Stimulated activated CD4-positive, alpha-beta T cell treated with anti-CD3 and anti-CD28 coated beads, Interleukin-15, amount 100 ng/mL, for 48 hours (primary cell): ENCODE measurements at places on chromosomes 5 and 9.

DNA sequence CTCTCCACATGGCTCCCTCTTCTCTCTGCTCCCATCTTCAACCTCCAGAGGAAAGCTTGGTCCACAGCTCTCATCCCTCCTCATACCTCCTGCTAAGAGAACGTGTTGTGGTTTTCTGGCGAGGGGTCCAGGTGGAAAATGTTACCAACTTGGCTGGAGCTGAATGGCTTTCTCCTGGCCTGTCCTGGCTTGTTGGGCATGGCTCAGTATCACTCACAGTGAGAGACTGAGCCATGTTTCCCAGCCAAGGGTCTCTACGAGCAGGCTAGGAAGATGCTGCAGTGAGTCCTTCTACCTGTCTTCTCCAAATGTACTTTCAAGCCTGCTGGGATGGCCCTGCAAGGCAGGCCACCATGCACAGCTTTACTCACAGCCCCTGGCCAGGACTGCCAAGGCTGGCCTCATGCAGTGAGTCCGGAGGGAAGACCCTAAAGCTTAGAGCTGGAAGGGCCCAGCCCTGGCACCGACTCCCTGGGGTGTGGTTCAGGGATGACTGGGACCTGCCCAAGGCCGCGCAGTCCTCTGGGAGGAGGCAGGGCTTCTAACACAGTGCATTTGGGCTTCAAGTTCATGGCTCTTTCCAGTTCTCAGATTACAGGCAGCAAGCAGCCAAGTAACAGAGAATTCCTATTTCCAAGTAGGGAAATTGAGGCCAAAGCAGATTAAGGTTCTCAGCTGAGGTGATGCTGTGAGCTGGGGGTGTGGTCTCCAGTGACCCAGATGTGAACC is 59.5 kb downstream of the COL27A1 start:
- DNase-seq = no peak

- no peak for DNase-seq
These were observed 123.0 kb downstream of the GALNT10 start for GRCh38 chr5:154313360-154314017.

- no peak for DNase-seq
These were observed 216.2 kb upstream of the PIK3R1 start for GRCh38 chr5:67999391-67999790.

DNA sequence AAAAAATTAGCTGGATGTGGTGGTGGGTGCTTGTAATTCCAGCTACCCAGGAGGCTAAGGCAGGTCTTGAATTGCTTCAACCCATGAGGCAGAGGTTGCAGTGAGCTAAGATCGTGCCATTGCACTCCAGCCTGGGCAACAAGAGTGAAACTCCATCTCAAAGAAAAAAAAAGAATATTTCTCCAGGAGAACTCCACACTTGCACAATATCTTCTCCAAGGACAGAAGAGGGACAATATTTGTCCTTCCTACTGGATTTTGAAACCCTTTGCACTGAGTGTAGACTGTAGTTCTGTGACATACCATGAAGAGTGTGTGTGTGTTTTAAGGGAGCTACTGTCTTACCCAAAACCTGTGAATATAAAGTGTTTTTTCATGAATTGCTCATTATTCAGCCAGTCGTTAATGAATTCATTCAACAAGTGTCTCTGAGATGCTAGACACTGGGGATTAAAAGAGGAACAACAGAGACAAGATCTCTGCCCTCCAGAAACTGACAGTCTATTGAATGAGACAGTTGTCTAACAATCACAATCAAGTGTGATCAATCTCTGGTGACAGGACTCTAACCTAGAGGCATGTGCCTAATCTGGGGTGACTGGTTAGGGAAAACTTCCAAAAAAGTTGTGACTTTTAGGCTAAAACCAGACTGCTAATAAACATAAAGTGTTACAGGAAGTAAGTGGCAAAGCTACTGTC is 9.8 kb upstream of the UBE2D2 start:
- no peak for DNase-seq

DNA sequence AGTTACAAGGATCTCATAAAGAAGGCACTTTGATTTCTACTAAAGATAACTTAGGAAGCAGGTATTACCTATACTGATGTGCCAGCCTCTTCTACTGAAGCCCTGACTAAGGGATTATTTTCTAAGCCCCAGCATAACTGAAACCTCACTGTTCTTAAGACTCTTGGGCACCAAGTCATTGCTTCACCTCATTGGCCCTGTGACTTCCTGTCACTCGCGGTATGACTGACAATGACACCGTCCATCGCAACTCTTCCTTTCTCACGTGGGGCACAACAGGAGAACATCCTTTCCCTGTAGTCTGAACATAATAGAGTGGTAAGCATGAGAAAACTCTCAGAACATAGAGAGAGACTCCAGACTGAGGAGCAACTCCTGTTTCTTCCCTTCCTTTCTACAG is 6.4 kb downstream of the OR2V2 start:
- no peak for DNase-seq

DNA sequence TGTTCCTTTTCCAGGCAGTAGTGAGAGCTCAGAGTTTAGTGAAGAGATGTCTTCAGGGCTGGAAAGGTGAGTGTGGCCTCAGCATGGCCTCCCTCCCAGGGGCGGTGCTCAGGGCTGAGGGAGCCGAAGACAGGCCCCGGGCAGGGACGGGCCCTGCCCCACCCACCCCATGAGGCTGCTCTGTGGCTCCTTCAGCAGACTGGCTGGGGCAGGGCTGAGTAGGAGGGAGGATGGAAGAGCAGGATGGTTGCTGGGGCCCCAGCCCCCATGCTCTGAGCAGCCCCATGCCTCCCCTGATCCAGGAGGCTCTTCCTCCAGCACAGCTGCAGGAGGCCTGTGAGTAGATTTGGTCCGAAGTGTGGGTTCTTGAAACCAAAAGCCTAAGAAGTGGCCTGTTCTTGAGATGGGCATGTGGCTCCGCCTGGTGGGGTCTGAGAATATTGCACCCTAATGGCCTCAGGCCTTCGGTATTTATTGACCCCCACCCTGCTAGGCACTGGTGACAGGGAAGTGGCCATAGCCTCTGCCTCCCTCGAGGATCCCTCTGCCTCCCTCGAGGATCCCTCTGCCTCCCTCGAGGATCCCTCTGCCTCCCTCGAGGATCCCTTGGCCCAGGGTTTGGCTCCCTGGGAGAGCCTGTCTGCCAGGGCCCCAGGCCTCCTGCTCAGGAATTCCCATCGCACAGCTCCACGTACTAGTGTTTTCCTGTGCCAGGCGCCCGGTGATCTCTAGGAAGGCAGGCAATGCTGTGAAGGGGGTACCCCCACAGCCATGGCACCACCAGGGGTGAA is 65.4 kb upstream of the GARNL3 start:
- peak; percentile 65 for DNase-seq

- DNase-seq = no peak
These were observed 90.8 kb downstream of the CAAP1 start for GRCh38 chr9:26801772-26802171.

- DNase-seq = no peak
These were observed 147.4 kb downstream of the ESM1 start for GRCh38 chr5:54837981-54838380.

- no peak for DNase-seq
These were observed 118.0 kb upstream of the BRINP1 start for GRCh38 chr9:119487118-119487827.
